ENCODE measurements at places on chromosomes 5 and 9.
A peak's percentile ranks its signal among the peaks of the same experiment; 100 is the strongest.

DNA sequence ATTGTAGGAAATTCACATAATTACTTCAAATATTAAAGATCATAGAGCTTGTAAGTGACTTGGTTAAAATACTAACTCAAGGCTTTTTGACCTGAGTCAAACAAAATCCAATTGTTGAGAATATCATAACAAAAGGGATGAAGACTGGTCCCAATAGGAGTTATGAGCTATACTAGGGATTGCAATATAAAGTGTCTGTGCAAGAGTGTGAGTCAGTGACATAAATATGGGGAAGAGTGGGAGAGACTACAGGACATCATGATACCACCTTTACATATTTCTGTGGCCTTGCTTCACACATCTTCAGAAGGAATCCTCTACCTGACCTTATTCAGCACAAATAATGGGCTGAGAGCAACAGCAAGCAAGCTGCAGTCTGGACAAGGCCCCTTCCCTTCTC, 180.9 kb upstream of the SLC24A2 start:
- no peak for DNase-seq

GRCh38 chr9:134532084-134532483, 109.5 kb upstream of the COL5A1 start:
- peak; percentile 30 for DNase-seq

GRCh38 chr9:81077572-81077971, 611.8 kb downstream of the TLE1 start:
- DNase-seq: no peak

GRCh38 chr9:130284249-130284625, 18.7 kb downstream of the HMCN2 start:
- no peak for DNase-seq

DNA sequence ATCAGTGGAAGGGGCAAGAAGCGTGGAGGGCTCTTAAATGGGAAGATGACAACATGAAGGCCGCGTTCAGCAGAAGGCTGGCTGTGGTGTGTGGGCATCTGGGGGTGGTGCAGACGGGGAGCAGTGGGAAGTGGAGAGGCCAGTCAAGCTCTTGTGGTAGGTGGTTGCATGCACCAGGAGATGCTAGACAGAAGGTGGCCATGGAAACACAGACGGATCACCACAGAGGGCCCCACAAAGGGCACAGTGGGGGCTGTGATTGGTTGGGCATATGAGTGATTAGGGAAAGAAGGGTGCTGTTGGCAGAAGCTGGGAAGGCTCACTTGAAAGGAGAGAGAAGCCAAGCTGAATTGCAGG, 14.7 kb downstream of the MTMR12 start:
- no peak for DNase-seq

Measured in activated effector memory CD4-positive, alpha-beta T cell treated with anti-CD3 and anti-CD28 coated beads, Interleukin-2, amount 50 U/mL, for 16 hours (primary cell).